ENCODE measurements at places on chromosomes 5 and 9. TPM values are rescaled to one million over a fixed set of nuclear protein-coding genes. Genes with fewer than 3 reads are reported as not detected.

Gene PLPPR1
- total RNA-seq, result 3.8 TPM

Gene MEIKIN
- not detected for total RNA-seq

Gene FRRS1L
- 0.28 TPM for total RNA-seq

Gene SYK
- not detected for total RNA-seq

Gene TMEM161B
- 10.4 TPM for total RNA-seq

Gene NPR2
- total RNA-seq, result 6.2 TPM

All from endothelial cell of coronary artery (primary cell).